ENCODE measurements at places on chromosomes 6 and 20.

GRCh38 chr20:58566981-58567380 lies 51.8 kb upstream of the APCDD1L start:
- DNase-seq = no peak

- no peak for DNase-seq
These were observed 1590.1 kb downstream of the HACE1 start for GRCh38 chr6:103269581-103269980.

DNA sequence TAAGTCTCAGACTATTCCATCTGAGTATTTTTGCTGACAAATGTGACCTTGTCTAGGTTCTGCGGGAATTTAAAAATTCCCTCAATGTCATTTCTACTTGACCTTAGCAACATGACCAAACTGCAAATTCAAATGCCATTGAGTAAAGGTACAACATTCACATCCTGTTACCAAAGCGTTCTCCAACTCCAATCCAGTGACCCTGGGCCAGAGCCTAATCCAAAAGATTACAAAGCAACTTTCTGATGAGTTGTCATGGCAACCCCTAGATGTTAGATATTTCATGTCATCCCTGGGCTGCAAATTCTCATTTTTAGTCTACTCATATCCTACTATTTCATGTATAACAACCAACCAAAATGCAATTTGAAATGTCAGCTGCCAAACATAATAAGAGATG lies 65.3 kb downstream of the BACH2 start:
- DNase-seq = no peak

DNA sequence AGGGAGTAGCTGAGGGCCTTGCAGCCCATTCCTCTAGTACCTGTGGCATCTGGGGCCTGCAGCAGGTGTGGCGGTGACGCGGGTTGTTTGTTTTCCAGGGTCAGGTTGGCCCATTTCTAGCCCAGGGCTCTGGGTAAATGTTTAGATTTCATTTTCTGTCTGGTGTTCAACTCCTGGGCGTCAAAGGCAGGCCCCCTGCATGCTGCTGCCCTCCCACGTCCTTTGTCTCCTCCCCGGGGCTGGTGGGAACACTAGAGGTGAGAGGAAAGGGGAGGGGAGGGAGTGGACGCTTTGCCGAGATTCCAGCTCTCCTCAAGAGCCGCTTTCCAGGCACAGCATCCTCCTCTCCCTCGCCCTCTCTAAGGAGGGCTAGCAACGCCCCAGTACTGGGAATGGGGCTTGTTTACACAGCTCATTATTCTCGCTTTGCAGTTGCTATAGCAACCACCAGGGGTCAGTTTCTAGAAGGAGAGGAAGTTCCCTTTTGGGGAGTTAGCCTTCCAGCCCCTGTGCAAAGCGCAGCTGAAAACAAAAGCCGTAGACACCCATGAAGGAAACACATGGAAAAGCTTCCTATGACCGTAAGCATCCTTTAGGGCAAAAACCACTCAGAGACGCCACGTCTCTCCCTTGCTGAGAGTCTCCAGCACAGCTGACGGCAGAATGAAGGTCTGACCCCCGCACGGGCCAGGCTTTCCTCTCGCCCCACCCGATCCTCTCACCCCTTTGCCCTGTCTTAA lies 170.6 kb downstream of the LY86 start:
- DNase-seq = no peak

DNA sequence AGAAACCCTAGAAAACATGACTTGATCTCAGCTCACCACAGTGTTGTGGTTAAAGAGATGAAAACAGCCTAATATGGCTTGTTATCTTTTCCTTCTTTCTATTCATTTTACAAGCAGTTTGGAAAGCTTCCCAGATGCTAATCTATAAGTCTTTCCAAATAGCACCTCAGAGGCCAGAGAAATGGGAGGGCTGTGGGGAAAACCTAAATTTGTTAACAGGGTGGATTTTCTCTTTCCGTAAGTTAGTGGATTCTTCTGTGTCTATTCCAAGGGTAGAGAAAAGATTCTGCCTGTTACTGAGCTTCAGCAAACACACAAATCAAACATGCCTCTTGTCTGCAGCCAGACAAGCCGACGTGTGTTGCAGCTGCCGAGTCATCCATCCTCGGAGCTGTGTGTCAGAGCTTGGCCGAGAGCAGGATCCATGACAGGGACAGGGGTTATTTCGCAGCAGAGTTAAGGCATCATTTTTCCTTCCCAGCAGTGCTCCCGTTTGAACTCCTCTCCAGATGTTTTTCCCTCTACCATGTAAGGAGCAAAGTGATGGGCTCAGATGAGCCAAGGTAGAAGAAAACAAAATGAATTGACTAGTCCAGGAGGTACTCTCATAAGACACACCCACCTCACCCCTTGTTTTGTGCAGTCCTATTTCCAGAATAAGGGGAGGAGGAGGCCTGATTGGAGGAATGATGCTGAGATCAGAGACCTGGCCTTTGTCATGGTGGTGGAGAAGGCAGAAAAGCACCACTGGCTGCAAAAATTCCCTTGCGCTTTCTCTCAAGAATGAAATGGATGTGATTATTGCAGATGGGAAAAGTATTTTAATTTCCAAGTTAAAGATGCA lies 560.0 kb downstream of the C6orf118 start:
- DNase-seq = no peak

- no peak for DNase-seq
These were observed 54.5 kb downstream of the ADGRG6 start for GRCh38 chr6:142356201-142356883.

DNA sequence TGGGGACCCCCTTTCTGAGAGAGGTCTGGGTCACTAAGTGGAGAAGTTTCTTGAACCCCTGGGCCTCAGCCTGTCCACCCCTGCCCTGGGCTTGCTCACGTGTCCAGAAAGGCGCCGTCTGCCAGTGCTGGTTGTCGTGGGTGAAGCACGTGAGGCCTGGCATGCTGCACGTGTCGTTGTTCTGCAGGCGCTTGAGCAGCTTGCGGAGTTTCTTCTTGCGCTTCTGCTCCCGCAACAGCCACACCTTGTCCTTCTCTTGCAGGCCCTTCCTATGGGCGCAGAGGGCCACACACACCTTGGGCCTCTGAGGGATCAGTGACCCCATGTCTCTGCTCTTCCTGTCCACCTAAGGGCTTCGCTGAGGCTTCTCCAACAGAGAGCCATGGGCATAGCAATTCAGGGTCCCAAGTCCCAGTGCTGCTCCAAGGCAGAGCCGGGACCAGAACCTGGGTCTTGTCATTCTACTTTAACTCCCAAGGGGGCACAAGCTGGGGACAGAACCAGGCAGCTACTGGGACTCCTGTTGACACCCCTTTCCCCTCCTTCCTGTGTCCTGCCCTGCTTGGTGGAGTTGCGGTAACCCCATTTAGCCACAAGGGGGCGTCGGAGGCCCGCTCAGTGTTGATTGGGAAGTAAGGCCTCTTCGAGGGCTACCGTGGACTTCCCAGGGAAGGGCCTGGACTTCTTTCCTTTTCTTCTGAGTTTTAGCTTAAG lies 121.8 kb downstream of the SULF2 start:
- DNase-seq = peak; percentile 44

DNA sequence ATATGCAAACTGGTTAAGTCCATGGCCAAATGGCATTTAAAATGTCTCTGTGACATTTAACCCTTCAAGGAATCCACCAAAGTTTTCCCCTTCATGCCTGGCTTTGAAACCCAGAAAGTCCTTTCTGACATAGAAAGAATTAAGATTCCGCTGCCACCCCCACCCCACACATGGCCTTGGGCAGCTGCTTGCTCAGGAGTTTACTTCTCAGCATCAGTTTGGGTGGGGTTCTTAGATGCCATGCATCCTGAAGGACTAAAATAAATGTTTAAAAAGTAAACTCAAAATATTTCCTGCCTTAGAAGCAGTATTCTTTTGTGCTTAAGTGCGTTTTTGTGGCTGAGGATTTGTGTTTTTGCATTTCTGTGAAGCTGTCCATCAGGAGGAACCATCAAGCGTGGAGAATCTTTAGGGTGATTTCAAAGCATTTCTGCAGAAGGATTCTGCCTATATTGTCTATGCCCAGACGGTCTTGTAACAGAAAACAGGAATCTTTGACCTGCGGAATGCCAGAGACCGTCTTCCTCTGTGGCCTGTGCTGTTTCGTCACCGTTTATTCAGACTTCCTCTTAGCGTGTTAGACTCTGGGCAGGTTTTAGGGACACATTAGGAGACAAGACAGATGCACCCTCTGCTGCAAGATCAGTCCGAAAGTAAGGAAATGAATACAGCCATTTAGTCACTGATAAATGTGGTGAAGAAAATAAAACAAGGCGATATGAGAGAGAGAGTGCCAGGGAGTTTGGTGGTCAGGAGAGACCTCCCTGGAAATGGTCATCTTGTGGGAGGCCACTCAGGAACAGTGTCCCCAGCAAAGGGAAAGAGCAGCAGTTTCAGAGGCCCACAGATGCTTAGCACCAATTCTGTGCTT lies 6.2 kb downstream of the DUSP22 start:
- DNase-seq = no peak

GRCh38 chr6:150841697-150842096 lies 23.8 kb upstream of the MTHFD1L start:
- no peak for DNase-seq

DNA sequence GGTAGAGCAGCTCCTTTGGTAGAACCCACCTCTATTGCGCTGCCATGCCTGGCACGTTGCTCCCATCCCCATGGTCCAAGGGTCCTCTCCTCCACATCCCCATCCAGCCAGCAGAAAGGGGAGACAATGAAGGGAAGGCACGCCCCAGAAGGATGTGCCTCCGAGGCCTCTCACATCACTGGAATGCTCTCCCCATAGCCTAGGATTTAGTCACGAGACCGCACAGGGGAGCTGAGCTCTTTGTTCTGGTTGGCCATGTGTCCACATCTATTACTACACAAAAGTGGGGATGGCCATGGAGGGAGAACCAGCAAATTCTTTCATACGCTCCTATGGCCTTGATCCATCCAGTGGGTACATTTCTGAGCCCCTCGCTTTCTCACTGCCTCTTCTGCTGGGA lies 60.5 kb upstream of the SALL4 start:
- no peak for DNase-seq

Measured in stimulated activated CD8-positive, alpha-beta memory T cell treated with anti-CD3 and anti-CD28 coated beads, Interleukin-4, amount 100 ng/mL, for 1 hour (primary cell).